ENCODE measurements at places on chromosomes 2 and 18.

DNA sequence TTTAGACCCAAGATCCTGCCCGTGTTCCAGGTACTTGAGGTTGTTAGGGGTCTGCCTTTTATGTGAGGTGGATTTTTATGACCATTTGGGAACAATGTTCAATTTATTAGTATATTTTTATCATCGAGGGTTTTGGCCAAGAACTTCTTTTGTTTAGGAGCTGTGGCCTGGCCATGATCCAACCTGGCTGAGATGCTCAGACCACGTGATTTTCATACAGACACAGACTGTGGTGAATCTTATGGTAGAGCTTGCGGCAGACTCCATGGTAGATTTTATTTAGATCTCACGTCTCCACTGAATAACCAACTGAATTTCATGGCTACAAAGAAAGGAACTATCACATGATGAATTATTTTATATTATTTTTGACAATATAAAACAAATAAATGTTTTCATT, 405.5 kb upstream of the VWC2L start:
- DNase-seq = no peak

GRCh38 chr18:75915941-75916623, 488.6 kb upstream of the SMIM21 start:
- DNase-seq = no peak

- DNase-seq = no peak
These were observed 258.4 kb downstream of the MEIS1 start for GRCh38 chr2:66693076-66693965.

- DNase-seq = no peak
These were observed 9.9 kb upstream of the MAP3K2 start for GRCh38 chr2:127397568-127398238.

DNA sequence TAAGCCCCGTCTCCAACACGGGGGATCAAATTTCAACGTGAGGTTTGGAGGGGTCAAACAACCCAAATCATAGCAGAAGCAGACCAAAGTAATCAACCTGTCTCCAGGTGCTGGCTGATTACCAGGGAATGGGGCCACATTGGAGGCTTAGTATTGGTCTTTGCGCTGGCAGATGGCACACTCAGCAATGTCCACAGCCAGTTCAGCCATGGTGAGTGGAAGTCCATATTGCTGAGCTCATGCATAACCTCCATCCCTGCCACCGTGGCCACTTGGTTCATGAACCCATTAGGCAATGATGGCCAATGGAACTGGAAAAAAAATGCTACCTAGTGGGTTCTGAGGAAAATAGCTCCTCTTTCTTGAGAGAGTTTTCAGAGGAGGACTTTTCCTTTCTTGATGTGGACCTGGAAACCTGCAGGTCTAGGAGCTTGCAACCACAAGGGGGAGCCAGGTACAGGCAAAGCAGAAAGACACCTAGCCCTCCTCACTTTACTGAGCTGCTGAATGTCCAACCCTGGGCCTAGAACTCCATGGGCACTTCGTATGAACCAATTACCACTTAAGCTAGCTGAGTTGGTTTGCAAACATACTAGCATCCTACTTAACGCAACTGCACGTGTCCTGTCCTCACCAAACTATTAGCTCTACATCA, 128.0 kb upstream of the GYPC start:
- peak; percentile 41 for DNase-seq

GRCh38 chr2:217933617-217933993, 69.2 kb downstream of the TNS1 start:
- no peak for DNase-seq

- DNase-seq = no peak
These were observed 76.0 kb downstream of the TNS1 start for GRCh38 chr2:217926801-217927200.

- DNase-seq = no peak
These were observed 44.1 kb downstream of the TMEM163 start for GRCh38 chr2:134674687-134675086.

DNA sequence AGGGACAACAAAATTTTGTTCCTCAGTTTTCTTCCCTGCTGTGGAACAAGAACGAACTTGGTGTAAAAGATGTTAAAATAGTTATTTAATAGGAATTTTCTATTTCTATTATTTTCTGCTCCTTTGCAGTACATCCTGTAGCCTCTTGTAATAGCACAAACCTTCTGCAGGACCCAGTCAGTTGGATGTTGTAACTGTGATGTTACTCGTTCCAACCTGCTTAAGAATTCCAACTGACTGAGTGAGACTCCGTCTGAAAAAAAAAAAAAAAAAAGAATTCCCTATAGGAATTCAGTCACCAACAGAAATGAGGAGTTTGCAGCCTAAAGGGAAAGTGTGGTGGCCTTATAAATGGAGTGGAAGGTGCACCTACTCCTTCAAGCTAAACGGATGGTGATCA, 46.4 kb upstream of the CDH20 start:
- no peak for DNase-seq

DNA sequence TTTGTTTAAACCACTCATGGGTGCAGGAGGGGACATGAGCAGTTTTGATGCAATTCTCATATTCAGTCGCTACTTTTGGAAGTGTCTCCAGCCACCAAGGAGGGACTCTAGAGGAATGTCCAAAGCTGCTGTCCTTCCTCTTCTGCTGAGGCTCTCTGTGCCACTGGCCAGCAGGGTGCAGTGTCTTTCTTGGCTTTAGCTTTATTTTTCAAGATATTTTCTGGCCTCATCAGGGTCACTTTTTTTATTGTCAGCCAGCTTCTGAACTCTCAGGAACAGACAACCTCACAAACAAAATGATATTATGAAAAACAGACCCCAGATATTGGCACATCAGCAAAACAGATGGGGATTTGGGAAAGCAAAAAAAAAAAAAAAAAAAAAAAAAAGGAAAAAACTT, 289.3 kb upstream of the ZSWIM2 start:
- DNase-seq = no peak

GRCh38 chr2:171513719-171514160, 8.5 kb upstream of the CYBRD1 start:
- no peak for DNase-seq

DNA sequence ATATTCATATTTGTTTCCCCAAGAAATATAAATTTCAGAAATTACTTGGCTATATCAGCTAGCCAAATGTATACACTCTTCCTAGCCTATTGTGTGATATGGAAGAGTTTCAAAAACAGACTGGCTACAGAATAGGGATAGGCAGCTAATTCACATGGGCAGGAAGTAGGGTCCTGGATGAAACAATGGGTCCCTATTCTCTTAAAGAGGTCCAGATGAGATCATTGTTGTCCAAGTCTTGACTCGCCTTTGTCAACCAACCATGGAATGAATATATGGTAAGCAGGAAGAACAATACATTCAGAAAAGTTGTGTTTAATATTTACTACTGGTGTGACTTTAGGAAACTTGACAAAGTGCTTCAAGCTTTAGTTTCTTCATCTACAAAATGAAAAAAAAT, 319.9 kb downstream of the NBAS start:
- no peak for DNase-seq

DNA sequence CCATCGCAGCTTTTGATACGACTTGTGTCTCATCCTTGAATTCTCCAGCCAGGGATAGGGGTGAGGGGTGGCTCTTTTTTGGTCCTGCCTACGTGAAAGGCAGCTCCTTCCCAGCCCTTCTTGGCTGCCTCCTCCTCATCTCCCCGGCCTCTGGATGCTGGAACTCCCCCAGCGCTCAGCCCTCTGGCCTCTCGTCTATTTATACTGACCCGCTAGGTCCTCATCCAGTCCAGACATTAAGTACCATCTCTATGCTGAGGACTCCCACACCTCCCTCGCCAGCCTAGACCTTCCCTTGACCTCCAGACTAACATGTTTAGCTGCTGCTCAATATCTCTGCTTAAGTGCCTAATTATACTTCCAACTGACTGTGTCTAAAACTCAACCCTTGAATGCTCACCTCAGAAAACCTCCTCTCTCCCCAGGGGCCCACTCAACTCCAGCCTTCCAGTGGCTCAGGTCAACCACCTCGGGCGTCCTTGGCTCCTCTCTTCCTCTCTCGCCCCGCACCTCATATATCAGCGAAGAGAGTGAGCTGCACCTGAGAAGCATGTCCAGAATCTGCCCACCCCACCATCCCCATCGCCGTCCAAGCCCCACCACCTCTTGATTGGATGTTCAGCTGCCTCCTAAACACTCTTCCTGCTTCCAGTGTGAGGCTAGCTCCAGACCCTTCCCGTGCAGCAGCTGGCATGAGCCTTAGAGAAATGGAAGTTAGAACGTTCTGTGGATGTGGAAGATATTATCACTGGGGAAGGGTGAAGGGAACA, 34.8 kb downstream of the TOGARAM2 start:
- no peak for DNase-seq

DNA sequence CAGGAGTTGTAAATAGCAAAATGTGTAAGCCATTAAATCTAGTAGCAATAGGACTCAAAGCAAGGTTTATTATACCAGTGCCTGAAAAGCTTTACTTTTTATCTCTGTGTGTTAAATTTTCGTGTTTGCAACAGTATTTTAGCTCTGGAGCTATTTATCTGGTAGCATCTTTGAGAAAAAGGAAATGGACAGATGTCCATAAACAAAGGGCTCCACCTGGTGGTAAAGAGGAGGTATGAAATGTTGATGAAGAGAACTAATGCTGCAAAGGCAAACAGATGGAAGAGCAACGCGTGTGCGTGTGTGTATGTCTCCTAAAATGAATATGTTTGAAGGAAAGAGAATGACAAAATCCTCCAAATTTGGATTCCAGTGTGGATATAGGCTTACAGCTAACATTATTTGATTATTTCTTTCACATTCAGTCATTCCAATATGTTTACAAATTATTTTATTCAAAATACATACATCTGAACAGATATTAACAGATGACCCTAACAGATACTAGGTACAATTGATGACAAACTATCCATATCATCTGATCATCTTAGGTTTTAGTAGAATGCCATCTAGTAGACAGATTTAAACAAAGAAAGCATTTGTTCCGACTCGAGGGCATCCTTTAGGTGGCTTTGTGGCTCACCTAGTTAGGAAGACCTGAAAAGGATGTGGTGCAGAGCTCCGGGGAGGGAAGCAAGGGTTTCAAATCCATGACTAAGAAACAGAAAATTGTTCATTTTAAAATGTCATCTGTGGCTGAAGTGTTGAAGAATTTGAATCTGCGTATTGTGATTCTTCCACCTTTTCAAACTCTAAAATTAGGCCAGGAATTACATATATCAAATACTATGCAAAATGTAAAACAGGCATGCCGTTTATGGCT, 383.3 kb downstream of the MTX2 start:
- no peak for DNase-seq

Data from activated T-cell treated with anti-CD3 and anti-CD28 coated beads for 48 hours (primary cell).